ENCODE measurements at places on chromosomes 12 and 14.

GRCh38 chr12:27610374-27610773, 85.9 kb upstream of the REP15 start:
- no peak for DNase-seq

DNA sequence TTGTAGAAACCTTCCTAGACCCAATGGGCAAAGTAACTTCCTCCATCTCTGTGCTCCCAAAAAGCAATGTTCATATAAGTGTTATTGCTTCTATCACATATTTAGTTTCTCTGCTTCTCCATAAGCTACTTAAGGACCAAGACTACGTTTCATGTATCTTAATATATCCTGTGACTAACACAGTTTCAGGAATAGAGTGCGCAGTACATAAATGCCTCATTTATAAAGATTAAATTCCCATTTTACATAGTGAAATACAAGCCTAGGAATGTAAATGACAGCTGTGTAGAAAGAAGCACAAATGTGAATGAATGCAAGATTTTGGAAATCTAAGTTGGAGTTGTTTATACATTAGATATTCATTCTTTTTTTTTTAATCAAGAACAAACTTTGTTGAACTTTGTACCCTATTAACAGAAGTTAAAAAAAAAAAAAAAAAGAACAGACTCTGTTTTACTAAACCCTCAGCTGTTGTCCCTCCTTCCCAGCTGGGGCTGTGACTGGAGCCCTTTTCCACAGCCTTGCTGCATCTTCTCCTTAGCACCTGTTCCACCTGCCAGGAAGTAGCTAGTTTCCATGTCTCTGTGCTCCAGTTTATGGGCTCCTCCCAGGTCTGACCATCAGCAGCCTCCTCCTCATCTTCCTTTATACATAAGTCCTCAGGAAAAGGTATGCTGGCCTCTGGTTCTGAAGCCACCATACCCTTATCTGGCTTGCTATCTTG, 7.0 kb upstream of the METTL17 start:
- DNase-seq: no peak

GRCh38 chr12:98635657-98636323, 8.8 kb downstream of the IKBIP start:
- no peak for DNase-seq

DNA sequence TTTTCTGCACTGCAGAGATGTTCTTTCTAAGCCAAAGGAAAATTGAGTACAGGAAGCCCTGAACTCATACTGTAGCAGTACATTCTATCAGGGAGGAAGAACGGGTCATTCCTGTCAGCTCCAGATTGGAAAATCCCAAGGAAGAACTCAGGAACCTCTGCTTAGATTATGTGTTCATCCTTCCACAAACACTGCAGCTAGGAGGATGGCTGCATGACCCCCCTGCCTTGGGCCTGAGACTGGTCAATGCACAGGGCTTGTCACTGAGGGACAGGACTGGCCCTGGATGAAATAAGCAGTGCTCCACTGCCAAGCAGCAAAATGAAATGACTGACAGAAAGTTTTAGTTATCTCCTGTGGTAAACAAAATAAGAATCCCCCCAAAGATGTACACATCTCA, 1406.8 kb upstream of the TMEM132C start:
- DNase-seq: no peak

- DNase-seq: no peak
Measured at GRCh38 chr12:28223025-28223554, 32.8 kb downstream of the CCDC91 start.

- no peak for DNase-seq
Measured at GRCh38 chr12:58159941-58160340, 218.6 kb downstream of the ATP23 start.

GRCh38 chr12:69900720-69901131, 75.7 kb downstream of the MYRFL start:
- peak; percentile 90 for DNase-seq

DNA sequence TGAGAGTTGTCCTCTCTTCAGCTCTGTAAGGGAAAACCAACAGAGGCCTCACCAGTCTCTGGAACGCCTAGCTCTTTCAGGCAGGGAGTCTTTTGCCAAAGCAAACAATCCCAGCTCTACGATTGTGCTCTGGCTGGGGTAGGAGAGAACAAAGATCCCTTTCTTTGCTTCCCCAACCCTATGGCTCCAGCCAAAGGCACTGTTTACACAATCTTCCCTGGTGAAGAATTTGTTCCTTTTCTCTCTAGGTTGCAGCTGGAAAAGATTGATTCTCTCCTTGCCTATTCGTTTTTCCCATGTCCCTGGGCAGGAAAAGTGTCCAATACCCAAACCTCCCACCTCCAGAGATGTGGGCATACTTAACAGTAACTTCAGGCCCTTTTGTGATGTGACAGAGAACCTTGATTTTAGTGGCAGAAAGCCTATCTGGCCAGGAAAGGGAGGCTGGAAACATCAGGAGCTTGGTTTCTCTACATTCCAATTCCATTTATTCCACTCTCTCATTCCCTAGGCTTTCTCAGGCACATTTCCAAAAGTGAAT, 16.8 kb downstream of the ATP5MC2 start:
- no peak for DNase-seq

- DNase-seq: no peak
Measured at GRCh38 chr12:25069224-25069623, 120.3 kb upstream of the BCAT1 start.

DNA sequence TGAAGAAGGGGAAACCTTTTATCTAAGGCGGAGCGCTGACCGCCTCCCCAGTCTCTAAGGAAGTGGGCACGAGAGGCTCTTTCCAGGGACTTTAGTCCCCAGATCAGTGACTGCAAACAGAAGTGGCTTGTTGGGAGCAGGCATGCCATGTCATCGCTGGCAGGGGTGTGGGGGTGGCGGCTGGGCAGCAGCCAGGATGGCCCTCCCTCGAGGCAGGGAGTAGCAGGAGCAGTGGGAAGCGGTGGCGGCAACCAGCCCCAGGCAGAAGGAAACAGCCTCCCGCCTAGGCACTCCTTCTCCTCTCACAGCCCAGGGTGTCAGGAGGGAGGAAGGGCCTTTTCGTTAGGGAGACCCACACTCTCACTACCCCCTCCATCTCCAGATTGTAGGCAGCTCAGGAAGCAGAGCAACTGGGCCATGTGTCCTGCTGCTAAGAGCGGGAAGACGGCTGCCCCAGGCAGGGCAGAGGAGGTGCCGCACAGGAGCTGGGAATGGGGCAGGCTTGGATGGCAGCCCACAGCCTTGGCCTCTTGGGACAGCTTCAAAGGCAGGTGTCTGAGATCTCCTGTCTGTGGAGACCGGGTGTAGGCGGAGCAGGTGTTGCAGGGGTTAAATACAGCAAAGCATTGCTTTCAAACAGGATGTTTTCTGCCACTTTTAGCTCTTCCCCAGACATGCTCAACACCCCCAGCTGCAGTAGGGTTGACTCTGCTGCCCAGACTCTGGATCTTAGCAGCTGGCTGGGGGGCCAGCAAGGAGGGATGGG, 21.8 kb downstream of the VDR start:
- peak; percentile 27 for DNase-seq

DNA sequence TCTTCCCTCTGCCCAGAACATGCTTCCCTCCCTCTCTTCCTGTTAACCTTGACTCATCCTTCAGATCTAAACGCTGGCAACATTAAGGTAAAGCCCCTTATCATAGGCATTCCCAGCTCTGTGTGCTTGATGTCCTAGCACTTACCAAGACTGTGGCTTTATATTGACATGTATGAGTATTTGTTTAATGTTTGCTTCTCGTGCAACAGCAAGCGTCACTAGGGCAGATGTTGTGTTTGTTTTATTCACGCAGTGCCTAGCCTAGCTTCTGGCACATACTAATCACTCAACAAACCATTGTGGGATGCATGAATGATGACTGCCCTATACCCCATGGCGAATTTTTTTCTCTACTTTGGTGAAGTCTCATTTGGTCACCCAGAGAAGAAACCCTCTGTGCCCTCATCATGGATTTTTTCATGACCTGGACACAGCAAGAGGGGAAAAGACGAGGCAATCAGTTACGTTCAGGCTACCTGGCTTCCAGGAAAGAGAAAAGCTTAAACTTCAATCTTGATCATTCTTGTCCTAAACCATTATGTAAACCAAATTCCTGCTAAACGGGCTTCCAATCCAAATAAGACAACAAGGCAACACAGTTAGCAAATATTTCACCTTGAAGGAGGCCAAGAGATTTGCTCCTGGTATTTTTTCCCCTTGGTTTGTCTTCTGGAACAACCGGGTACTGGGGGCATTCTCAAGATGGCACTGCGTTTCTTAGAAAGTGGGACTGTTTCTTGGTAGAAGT, 47.9 kb upstream of the SOCS2 start:
- no peak for DNase-seq

DNA sequence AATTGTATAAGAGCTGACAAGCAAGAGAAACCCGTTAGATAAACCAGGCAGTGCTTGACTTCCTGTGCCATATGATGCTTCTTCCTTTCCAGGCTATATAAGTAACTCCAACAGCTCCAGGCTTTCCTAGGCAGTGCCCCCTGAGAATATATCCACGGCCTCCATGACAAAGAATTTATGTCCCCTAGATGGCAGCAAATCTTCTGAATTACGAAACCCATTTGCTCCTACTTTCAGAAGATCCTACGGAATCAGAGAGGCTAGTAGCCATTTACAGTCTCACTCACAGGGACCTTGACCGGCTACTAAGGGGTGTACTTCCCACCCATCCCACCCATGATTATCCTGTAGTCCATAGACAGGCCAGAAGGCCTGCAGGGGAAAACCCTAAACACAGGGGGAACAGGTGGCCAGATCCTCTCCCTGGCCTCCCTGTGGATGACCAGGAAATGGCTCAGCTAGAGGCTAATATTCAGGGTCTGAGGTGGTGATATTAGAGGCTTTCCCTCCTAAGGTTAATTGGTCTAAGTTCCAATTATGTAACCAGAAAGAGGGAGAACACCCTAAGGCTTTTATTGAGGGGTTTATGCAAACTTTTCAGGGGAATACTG, 77.2 kb upstream of the DCD start:
- DNase-seq: peak; percentile 31

DNA sequence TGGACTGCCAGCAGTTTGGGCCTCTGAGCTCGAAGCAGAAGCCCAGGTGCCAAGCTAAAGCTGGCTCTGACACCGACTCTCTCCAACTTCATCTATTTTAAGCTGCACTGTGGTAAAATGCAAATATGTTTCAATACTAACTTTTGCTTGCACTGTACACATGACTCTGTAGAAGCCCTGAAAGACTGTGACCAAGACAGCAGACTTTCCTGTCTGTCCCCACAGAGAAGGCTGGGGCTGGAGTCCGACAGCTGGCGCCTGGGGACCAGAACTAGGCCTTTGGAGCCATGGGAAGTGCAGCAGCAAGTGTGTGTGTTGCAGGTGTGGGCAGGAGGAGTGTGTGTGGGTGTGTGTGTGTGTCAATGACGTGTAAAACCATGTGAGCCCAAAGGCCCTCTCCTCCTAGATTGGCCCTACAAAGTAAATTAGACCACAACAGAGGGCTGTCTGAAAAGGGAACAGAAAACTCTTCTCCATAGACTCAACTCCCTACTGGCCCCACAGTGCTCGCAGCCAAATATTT, 16.4 kb upstream of the RAB35 start:
- DNase-seq: no peak

- DNase-seq: peak; percentile 11
Measured at GRCh38 chr14:54329082-54329695, 67.6 kb upstream of the CDKN3 start.

GRCh38 chr12:24900196-24900595, 48.7 kb downstream of the BCAT1 start:
- DNase-seq: no peak

DNA sequence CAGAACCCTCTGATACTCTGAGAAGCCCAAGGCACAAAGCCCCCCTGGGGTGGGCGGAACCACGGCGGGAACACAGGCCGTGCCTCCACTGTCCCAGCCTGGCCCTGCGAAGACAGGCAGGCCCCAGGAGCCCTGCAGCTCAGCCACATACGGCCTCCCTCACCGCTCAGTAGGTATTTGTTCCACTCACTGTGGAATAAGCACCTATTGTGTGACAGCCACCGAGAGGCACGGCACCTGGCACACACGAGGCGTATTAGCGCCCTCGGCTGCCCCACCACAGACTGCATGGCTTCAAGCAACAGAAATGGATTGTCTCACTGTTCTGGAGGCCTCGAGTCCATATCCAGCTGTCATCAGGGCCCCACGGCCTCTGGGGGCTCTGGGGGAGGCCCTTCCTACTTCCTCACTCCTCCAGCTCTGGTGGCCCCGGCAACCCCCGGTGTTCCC, 66.3 kb downstream of the NCOR2 start:
- DNase-seq: no peak

DNA sequence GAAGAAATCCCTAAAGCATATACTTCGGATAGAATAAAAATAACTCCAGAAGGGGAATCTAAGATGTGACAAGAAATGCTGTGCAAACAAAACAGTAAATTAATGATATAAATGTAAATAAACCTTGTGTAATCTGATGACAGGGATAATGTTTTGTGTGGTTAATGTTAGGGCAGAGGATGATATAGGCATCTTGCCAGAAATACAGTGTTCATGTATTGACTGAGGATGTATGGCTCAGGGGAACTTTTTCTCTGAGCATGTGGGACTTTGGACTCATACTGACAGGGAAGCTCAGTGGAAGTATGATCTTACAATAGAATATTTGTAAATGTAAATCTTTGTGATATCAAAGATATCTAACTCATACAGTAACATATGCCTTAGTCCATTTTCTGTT, 420.2 kb downstream of the TMTC2 start:
- no peak for DNase-seq

GRCh38 chr12:22396735-22397134, 62.2 kb upstream of the ST8SIA1 start:
- DNase-seq: no peak

GRCh38 chr14:73743431-73743931, 29.3 kb upstream of the PNMA1 start:
- no peak for DNase-seq

GRCh38 chr14:103653805-103654204, 24.8 kb downstream of the KLC1 start:
- DNase-seq: no peak

DNA sequence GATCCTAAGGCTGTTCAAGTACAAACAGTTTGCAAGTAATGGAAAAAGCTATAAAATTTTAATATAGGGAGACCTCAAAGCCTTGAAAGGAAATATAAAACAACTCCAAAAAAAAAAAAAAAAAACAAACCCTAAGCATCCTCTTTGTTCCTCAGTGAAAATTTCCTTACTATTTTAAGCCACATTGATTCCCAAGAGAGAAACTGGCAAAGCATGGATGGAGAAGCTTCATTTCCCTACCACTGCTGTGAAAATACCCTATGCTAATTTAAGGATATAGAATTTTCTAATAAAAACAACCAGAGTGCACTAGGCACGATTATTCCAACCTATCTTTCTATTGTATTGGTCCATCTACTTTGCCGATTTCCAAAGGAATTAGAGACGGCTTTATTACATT, 283.1 kb downstream of the CACNA1C start:
- DNase-seq: no peak
